ENCODE measurements at places on chromosomes 1 and 21. TPM values are rescaled to one million over a fixed set of nuclear protein-coding genes. Genes with fewer than 3 reads are reported as not detected.

DNA sequence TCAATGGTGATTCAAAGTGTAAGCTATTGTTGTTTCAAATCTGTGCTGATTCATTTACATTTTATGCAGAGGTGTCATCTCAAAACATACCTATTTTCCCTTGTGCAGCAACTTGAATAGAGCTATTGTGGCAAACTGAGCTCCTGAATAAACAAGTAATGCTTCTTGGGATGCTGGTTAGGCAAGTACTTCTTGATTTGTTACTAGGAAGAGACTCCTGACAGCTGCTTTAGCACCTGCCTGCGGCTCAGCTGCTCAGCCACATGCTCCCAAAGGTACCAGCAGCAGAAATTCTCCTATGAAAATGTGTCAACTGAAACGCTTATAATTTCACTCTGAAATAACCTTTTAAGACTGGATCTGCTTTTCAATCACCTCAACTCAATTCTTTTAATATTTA lies 352.3 kb downstream of the RYR2 start:
- no peak for DNase-seq

GRCh38 chr1:97243973-97244560 lies 522.5 kb downstream of the PTBP2 start:
- no peak for DNase-seq

DNA sequence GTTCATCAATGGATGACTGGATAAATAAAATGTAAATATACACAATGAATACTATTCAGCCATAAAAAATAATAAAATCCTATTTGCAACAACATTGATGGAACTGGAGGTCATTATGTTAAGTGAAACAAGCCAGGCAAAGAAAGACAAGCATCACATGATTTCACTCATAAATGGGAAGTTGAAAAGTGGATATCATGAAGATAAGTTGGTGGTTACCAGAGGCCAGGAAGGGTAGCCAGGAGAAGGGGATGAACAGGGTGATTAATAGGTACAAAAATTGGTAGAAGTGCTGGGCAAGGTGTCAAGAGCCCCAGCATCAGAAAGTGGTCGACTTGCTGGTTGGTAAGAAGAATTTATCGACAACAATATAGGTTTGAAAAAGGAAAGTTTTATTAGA lies 1.3 kb upstream of the PARK7 start:
- DNase-seq = no peak

Gene KPRP
- not detected for total RNA-seq

DNA sequence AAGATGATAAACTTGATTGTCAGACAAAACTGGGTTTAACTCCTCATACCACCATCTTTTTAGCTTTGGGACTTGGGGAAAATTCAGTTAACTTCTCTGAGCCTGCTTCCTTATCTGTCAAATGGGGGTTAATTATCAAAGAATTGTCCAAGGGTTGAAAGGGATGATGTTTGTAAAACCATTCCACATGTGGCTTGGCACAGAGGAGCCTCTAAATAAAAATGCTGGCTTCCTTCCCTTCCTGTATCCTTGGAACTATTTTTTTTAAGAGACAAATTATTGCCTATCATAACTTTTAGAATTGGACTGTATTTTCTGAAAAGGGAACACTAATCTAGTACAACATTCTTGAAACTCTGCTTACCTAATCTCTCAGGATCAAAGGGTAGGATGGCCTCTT lies 143.4 kb upstream of the USP24 start:
- no peak for DNase-seq

- peak; percentile 79 for DNase-seq
These were observed at the start of gene HLX for GRCh38 chr1:220879076-220879508. Gene HLX, plus strand, starts transcription at chr1:220879443. Its CDS starts 415 bp downstream, at chr1:220879858.

DNA sequence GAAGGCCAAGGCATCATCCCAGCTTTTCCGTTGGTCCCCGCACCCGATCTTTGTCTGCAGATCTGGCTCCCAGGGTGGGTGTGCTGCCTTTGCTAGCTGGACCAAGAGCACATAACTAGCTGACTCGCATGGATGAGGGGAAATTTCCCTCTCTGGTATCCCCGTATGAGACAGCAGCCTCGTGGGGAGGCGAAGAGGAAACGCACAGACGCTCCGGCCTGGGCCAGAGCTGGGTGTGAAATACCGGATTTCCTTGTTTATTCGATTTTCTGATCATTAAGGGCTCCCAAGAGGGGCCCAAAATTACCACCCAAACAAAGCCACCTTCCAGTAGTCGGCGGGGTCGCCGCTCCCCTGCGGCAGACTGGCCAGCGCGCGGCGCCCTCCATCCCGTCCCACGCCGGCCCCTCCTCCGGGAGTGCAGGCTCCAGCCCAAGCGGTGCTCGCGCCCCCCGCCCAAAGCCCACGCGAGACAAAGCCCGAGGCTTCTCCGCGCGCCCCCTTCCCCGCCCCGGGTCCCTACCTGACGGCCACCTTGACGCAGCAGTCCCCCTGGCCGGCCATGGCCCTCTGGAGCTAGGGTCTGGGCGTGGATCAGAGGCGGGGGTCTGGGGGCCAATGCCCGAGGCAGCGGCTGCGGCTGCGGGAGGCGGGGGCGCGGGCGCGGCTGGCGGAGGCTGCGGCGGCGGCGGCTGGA lies 546 bp downstream of the KIF21B start:
- DNase-seq = no peak

- DNase-seq = peak; percentile 5
These were observed 31.5 kb upstream of the LRP8 start for GRCh38 chr1:53359225-53359933.

Gene TMPRSS3
- total RNA-seq = not detected

DNA sequence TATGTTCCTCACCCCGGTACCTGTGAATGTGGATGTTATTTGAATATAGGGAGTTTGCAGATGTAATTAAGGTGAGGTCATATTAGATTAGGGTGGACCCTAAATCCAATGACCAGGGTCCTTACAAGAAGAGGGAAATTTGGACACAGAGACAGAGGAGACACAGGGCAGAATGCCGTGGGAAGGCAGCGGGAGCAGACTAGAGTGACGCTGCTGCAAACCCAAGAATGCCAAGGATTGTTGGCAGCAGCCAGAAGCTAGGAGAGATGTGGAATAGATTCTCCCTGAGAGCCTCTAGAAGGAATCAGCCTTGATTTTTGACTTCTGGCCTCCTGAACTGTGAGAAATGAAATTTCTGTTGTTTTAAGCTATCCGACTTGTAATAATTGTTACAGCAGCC lies 53.6 kb downstream of the SPATA46 start:
- no peak for DNase-seq

DNA sequence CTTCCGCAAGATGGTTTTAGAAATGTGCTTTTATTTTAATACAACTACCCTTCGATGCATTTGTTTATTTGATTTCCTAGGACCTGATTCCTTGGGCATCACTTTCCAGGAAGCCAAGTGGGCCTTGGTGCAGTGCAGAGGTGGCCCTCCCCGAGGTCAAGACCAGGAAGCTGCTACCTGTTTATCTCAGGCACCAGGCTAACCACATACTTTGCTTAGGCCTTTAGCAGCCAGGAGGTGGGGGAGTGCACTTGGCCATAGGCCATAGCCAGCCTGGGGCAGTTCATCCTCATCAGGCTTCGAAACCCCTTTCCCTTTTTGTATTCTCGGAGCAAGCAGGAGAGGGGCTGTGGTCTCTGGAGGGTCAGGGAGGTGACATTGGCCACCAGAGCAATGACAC lies 45.4 kb downstream of the SMYD2 start:
- DNase-seq = no peak

GRCh38 chr21:29546071-29546470 lies 247.3 kb downstream of the BACH1 start:
- DNase-seq = no peak

Gene RAB7B
- 4.7 TPM for total RNA-seq

Gene PGBD5
- 1.2 TPM for total RNA-seq

Gene SFN
- total RNA-seq = 0.37 TPM

Gene MAN1C1
- total RNA-seq = 33.1 TPM

Gene ADAMTS1
- 212 TPM for total RNA-seq

Gene DDR2
- 79.0 TPM for total RNA-seq

- no peak for DNase-seq
These were observed 1.4 kb downstream of the LAD1 start for GRCh38 chr1:201397675-201398074.

Gene AIRE
- not detected for total RNA-seq

Gene SELENBP1
- 87.3 TPM for total RNA-seq

GRCh38 chr1:207818971-207819451 lies 67.2 kb downstream of the CD46 start:
- DNase-seq = no peak

Gene SPRR2A
- not detected for total RNA-seq

Gene PMVK
- total RNA-seq = 15.7 TPM

DNA sequence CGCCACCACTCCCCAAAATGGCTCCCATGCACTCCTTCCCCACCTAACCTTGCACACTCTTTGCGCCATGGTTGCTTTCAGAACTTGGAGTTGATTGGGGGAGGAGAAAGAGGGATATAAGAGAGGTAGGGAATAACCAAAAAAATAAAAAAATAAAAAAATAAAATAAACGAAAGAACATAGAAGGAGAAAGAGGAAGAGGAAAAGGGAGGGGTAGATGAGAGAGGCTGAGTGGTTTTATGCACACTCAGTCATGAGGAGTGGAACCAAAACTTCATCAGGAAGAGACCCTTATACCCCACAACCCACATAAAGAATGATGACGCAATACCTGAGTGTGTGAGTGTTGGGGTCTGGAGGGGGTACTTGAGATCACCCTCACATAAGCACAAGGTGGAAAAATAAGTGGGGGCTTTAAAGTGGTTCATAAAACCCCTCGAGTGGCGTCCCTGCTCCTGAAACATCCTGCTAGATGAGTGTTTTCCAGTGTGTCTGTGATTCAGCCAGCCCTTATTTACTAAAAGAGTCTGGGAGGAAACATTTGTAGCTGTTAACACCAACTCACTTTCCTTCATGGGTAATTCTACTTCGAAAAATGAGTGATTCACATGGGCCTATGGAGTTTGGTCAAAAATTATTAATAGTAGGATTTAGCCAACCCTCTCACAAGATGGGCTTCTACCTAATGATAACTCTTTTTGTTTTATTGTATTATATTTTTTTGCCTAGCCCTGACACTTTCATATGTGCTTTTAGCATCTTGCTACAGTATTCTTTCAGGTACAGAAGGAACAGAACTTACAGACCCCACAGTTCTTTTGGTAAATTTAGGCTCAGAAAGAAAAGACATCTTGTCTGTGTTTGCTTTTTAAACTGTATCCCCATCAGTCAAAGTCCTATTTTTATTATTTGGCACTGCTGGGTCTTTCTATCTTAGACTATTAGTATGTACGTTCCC lies 5.2 kb downstream of the SLAMF1 start:
- no peak for DNase-seq

DNA sequence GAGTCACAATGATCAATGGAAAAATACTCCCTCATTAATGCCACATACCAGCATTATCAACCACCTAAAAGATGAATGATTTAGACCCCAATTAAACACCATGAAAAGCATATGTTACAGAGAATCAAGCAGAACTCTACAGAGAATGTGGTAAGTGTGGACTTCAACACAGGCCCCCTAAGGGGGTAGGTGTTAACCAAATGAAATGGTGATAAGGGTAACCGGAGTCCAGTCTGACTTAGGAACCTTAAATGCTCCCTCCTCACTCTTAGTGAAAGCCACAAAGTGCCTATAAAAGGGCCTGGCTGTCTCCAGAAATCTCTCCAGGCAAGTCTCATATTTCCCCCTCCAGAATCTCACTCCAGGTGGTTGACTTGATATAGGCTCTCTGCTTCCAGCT lies 149.2 kb upstream of the FOXD3 start:
- DNase-seq = no peak

Gene MFSD2A
- total RNA-seq = 1.9 TPM

- DNase-seq = no peak
These were observed 11.7 kb upstream of the MYOCOS start for GRCh38 chr1:171610385-171610784.

Gene GUCA2B
- not detected for total RNA-seq

DNA sequence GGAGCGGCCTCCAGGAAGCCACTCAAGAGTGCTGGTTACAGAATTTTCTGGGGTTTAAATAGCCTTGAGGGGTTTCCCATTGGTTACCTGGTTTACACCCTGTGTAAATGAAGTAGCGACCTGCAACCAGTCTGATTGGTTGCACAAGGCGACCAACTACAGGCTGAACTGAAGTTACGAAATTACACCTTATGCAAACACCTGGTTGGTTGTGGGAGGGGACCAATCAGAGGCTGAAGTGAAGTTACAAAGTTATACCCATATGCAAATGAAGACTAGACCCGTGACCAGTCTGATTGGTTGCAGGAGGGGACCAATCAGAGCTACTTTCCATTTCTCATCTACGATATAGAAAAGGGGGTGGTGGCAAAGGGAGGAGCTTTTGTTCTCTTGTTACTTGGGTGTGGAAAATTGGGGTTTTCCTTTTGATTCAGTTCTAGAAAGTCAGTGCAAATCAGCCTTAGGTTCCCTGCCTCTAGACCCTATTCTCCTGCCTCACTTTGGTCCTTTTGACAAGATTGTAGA lies 22.2 kb upstream of the C1orf174 start:
- DNase-seq = no peak

DNA sequence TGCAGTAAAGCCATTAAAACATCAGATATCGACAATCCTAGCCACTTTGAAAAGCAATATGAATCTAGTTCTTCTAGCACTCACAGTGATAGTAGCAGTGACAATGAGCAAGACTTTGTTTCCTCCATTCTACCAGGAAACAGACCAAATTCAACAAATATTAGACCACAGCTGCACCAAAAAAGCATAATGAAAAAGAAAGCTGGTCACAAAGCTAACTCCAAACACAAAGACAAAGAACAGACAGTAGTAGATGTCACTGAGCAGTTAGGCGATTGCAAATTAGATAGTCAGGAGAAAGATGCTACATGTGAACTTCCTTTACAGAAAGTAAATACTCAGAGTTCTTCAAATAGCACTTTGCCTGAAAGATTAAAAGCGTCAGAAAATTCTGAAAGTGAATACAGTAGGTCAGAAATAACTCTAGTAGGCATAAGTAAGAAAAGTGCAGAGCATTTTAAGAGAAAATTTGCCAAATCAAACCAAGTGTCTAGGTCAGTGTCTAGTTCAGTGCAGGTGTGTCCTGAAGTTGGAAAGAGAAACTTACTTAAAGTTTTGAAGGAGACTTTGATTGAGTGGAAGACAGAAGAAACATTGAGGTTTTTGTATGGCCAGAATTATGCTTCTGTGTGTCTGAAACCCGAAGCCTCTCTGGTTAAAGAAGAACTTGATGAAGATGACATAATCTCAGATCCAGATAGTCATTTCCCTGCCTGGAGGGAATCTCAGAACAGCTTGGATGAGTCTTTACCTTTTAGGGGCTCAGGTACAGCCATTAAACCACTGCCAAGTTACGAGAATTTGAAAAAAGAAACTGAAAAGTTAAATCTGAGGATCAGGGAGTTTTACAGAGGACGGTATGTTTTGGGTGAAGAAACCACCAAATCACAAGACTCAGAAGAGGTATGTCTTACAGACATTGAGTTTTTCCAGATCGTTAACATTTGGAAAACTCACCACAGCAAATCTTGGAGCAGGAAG lies 24.9 kb downstream of the RPAP2 start:
- DNase-seq = no peak
